ENCODE measurements at places on chromosomes 7 and 10. TPM values are rescaled to one million over a fixed set of nuclear protein-coding genes. Genes with fewer than 3 reads are reported as not detected.

GRCh38 chr7:5143935-5144903, 45.8 kb upstream of the WIPI2 start:
- DNase-seq = peak; percentile 14

Gene DPP6
- total RNA-seq = not detected

Gene GCK
- total RNA-seq = not detected

GRCh38 chr7:128125816-128126215, 94.6 kb upstream of the LRRC4 start:
- no peak for DNase-seq

Gene SLC26A5
- total RNA-seq = not detected

DNA sequence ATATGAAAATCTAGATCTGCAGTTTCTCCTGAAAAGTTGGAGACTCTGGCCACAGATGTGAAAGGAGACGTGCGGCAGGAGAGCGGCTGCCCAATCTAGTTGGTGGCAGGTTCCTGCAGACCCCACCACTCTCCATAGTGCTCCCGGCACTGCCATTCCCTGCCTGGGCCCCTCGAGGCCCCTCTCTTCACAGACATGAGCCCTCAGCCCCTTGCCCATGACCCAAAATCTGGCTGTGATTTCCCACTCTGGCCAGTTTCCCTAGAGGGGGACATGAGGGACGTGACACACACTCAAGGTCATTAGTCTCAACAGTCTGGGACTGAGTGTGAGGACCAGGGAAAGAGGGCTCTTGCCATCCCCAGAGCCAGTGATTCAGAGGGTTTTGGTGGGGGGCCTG, 138.7 kb downstream of the PTPN20 start:
- no peak for DNase-seq

DNA sequence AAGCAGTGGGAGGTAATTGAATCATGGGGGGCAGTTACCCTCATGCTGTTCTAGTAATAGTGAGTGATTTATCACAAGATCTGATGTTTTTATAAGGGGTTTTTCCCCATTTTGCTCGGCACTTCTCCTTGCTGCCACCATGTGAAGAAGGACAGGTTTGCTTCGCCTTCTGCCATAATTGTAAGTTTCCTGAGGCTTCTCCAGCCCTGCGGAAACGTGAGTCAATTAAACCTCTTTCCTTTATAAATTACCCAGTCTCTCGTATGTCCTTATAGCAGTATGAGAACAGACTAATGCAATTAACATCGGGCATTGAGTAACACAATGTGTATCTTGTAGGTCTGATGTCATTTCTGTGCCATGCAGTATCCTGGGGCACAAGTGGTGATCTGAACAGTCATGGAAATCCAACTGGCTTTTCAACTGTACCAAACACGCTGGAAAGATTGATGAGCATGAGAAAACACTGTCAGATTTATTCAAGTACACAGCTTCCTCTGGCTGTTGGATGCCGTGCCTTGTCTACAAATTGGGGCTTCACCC, 208.6 kb upstream of the KIAA1217 start:
- DNase-seq = no peak

DNA sequence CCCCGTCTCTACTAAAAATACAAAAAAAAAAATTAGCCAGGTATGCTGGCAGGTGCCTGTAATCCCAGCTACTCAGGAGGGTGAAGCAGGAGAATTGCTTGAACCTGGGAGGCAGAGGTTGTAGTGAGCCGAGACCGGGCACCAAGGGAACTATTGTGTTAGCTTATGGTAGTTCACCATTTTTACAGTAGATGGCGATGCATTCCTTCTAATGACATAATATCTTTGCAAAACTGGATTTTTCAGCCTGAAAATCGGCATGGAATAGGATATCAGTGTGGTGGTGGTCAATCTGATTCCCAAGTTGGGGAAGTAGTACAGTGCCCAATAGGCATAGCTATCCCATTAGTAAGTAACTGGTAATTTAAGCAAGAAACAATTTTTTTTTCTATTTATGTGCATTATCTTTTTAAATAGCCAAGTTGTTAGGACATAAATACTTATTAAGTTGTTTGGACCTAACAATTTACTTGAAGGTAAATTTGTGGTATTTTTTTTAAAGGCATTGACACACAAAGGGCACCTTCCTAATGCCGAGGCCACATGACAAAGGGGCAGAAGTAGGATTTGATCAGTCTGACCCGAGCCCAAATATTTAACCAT, 17.6 kb upstream of the IMPDH1 start:
- peak; percentile 70 for DNase-seq

Data from OCI-LY7 (cell line).